Epithelial cell of proximal tubule (primary cell): ENCODE measurements at places on chromosomes 6 and 20. TPM values are rescaled to one million over a fixed set of nuclear protein-coding genes. Genes with fewer than 3 reads are reported as not detected.

The SLC22A3 gene
- 2.2 and 4.2 TPM in 2 replicates for total RNA-seq

DNA sequence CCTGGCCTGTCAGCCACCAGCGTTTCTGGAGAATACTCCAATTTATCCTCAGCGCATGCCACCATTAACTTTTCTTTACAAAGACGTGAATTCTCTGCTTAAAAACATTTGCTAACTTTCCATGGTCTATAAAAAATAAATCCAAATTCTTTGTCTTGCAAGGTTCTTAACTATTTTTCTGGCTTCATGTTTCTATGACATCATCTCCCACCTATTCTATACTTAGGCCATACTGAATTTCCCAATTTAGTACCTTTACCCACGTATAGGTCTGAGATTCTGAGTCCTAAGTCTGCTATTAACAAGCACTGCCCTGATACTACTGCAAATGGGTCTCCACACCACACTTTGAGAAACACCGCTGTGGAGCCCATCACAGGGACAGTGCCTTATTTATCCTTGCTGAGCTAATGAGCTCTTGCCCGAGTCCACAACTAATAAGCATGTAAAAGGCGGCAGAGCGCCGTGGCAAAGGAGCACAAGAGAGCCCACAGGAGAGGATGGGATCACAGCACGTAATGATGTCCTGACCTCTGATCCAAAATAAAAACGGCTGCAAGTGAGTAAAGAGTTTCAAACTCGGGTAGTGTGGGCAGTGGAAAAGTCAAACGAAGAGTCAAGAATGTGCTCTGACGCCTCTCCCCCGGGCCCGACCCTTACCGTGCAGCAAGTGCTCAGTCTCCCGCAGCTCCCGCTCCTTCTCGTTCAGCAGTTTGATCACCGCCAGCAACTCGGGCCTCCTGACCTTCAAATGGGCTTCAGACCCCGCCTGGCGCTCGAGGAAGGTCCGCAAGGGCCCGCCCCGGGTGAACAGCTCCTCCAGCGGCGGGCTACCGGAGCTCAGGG lies 519 bp downstream of the MTRF1L start:
- no peak for DNase-seq

GRCh38 chr6:19289457-19289856 lies 547.7 kb upstream of the ID4 start:
- DNase-seq, result no peak

The DCBLD1 gene
- total RNA-seq, result 6.1 and 23.7 TPM in 2 replicates

The OR2B6 gene
- total RNA-seq, result not detected in 2 replicates

The ASCC3 gene
- total RNA-seq, result 28.6 and 28.8 TPM in 2 replicates

The MCCD1 gene
- total RNA-seq, result not detected in 2 replicates

The OR2H2 gene
- total RNA-seq, result not detected in 2 replicates

The HLA-DMB gene
- total RNA-seq, result 3.5 and 4.2 TPM in 2 replicates

DNA sequence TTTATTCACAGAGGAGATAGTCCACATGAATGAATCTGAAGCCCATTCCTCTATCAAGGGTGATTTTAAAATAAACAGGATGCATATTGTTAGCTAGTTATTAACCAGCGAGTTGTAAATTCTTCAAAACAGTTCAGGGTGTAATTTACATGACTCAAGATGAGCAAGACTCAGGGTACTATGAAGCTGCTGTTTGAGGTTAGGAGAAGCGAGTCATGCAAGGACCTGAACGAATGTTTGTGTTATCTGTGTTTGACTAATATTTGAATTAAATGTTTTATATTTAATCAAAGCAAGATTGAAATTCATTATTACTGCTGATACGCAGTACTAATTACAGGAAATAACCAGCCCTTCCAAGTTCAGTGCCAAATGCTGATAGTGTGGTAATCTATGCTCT lies 191.1 kb downstream of the SAMD5 start:
- peak; percentile 58 for DNase-seq

DNA sequence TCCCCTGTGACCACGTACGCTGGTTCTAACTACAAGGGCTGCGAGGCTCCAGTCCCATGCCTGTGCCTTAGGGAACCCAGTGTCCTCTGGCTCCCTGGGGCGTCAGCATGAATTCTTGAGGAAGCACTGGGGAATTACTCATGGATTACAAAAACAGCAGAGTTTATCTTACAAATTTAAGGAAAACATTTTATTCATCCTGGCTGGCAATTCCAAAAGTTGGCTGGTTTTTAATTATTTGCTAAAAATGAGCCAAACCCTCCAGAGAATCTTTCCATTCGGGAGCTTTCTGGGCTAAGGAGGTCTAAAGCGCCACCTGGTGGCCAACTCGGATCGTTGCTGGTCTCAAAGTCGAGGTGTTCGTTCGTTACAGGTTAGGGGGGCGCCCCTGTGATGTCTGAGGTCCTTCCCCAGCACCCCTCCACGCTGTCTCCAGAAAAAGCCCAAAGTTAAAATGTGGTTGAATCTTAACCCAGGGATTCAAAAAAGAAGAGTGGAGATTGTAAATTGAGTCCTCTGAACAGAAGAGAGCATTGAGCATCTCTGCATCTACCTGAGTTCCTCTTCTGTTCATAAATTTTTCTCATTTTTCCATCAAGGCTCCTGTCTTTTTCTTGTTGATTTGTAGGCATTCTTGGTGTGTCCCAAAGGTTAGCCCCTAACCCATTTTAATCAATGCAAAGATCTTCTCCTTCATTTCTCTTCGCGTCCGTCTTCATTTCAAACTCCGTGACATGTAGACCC lies 99.4 kb downstream of the BFSP1 start:
- DNase-seq, result peak; percentile 4

- no peak for DNase-seq
Measured at GRCh38 chr6:162485464-162485863, 242.1 kb downstream of the PRKN start.

DNA sequence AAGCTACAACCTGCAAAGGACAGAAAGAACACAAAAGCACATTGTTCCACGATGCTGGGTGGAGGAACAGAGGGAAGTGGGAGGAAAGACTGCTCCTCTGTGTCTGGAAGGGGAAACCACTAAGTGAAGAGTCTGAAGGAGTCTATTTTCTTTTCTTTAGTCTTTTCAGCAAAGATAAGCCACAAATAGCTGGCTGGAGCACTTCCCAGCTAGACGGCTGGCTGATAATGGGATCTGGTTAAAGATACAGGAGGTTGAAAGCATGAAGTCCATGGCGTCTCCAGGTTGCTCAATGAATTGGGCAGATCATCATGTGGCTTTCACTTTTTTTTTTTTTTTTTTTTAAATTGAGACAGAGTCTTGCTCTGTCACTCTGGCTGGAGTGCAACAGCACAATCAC lies 154.0 kb upstream of the KCNG1 start:
- DNase-seq, result no peak

DNA sequence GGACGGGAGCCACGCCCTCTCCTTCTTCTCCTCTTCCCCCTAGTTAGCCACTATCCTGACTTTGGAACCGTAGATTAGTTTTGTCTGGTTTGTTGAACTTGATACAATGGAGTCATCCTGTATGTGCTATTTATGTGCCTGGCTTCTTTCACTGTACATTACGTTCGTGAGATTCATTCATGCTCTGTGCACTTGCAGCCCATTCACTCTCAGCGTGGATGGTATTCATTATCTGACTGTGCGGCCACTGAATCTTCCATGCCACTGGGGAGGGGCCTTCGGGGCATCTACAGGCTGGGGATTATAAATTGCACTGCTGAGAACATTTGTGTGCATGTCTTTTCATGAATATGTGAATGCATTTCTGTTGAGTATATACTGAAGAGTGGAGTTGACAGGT lies 262.5 kb downstream of the CDH26 start:
- no peak for DNase-seq

The EYA2 gene
- not detected in 2 replicates for total RNA-seq

DNA sequence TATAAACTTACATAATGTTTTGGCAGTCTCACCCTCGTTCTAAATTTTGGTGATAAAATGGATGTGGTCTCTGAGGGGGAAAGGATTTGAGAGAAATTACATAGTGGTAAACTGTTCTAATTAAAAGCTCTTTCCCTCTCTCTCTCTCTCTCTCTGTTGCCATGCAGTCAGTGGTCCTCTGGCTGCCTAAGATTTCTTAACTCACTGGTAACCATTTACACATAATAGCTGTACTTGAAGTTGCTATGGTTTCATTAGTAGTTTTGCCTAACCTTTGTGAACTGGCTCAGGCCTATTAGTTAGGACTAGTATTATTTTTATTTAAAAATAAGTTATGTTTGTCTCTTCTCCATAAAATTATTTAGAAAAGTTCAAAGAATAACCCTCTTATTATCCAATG lies 42.0 kb downstream of the MAPK14 start:
- no peak for DNase-seq

GRCh38 chr6:9620263-9620662 lies 794.6 kb downstream of the TFAP2A start:
- peak; percentile 65 for DNase-seq

GRCh38 chr6:147382945-147383554 lies 125.4 kb upstream of the SAMD5 start:
- DNase-seq, result peak; percentile 9

- DNase-seq, result no peak
Measured at GRCh38 chr6:1111361-1111760, 200.5 kb upstream of the FOXQ1 start.

- DNase-seq, result peak; percentile 95
Measured at GRCh38 chr20:35305682-35306556, 13.7 kb upstream of the FAM83C start.

DNA sequence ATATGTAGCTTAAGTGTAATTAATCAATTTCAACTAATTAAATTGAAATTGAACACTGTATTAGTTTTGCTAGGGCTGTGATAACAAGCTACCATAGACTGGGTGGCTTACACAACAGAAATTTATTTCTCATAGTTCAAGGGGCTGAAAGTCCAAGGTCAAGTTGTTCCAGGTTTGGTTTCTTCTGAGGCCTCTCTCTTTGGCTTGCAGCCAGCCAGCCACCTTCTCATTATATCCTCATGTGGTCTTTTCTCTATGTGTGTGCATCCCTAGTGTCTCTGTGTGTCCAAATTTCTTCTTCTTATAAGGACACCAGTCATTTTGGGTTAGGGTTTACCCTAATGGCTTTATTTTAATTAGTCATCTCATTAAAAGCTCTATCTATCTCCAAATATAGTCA lies 611.7 kb downstream of the UTRN start:
- no peak for DNase-seq

The MYL9 gene
- total RNA-seq, result 31.7 and 39.4 TPM in 2 replicates

- DNase-seq, result no peak
Measured at GRCh38 chr6:138229663-138230179, 11.4 kb upstream of the PBOV1 start.

GRCh38 chr6:88532241-88532860 lies 366.2 kb upstream of the CNR1 start:
- no peak for DNase-seq

The SLC4A11 gene
- total RNA-seq, result 3.6 and 5.1 TPM in 2 replicates

The ADGB gene
- not detected in 2 replicates for total RNA-seq

DNA sequence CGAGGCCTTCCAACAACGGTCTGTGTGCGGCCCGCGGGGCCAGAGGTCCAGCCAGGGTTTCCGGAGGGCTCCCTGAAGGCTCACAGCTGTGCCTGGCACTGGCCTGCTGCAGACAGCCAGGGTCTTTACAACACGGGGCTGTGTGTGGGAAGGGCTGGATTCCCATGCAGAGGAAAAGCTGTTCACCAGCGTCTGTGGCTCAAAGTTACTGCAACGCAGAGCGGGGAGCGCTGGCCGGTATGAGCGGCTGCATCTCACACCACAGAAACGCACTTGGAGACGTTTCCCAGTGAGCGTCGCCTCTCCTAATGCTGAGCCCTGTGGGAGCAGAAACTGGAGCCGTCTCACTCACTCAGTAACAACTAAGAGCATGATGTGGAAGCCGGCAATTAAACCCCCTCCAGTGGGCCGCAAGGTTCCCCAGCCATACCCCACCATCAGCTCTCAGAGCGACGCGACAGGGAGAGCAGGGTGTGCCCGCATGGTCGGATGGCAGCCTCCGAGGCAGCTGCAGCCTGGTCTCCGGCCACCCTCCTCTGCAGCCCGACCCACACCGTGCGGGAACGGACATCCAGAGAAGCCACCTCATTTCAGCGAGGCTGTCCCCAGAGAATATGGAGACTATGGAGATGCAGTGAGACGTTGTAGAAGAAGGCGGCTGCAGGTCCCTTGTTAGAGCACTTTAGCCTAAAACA lies 42.6 kb downstream of the DLL1 start:
- DNase-seq, result no peak

The CMTR1 gene
- 20.8 and 22.9 TPM in 2 replicates for total RNA-seq

GRCh38 chr20:51767867-51768758 lies at the start of gene ATP9A:
TSS of gene ATP9A (minus strand) at chr20:51768390. CDS start at chr20:51768369, 21 bp downstream.
- DNase-seq, result no peak

GRCh38 chr6:123925842-123926399 lies 122.3 kb downstream of the NKAIN2 start:
- peak; percentile 1 for DNase-seq

DNA sequence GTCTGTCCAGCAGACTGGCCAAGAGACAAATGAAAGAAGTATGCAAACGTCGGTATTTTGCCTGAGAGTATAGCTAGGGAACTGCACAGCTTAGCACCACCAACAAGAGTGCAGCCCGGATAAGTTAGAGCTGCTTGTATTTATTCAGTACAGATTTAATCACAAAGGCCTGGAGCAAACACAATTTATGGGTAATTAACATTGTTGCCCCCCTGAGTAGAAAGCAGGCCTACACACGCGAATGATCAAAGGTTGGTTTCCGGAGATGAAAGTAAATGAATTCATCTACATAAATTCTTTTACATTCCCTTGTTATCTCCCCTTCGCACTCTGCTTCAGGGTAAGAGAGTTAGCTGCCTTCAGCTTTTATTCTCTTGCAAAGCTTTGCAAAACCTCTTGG lies 24.7 kb upstream of the CRISP1 start:
- DNase-seq, result no peak

DNA sequence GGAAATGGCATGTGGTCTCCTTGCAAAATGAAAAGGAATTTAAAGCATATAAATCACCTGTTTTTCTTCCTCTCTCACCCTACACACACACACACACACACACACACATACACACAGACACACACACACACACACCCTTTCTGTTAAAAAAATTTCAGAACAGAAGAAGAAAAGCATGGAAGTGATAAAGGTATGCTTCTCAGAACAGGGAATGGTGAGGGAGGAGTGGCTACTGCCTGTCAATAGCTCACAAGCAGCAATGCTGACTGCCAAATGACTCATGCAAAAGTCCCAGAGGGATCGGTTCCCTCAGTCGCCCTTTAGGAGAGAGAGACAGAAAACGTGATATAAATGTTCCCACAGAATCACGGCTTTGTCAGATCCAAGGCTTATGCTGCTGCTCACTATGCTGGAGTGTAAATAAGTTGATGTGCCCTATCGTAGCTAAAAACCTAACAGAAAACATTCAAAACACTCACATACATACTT lies 102.6 kb downstream of the IBTK start:
- peak; percentile 92 for DNase-seq

The ZNF217 gene
- 17.4 and 22.1 TPM in 2 replicates for total RNA-seq

DNA sequence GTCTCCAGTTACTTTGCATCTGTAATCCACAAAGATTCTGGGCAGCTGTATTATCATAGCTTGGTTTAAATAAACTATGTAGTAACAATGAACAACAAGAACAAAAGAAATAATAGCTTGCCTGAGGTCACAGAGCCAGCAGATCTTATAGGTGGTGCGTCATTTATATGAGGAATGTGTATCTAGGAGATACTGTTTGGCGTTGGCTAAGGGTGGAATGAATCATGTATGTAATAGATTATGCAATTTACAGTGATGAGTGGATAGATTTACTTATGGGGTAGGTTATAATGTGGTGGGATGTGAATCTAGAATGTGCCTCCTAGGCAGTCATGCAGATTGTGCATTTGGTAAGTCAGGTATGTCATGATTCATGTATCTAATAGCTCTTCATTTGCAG lies 42.8 kb downstream of the HNF4A start:
- DNase-seq, result no peak

- DNase-seq, result no peak
Measured at GRCh38 chr6:166253778-166254204, 54.4 kb downstream of the PRR18 start.
